ENCODE measurements at places on chromosomes 16 and 17.

GRCh38 chr16:86239381-86239780 lies 270.9 kb upstream of the FOXF1 start:
- DNase-seq, result no peak

DNA sequence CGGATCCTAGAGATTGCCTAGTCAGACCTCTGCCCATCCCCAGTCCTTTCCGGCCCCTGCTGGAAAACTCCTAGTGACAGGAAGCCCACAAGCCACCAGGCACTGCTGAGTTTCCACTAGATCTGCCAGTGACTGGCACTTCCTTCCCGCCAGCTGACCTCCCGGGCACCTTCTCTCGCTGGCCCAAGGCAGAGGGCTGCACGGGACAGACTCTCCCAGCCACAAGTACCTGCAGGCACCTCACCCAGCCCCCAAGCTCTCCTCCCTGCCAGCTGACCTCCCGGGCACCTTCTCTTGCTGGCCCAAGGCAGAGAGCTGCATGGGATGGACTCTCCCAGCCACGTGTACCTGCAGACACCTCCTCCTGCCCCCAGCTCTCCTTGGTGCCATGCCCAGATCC lies 66.3 kb upstream of the DOC2B start:
- no peak for DNase-seq

DNA sequence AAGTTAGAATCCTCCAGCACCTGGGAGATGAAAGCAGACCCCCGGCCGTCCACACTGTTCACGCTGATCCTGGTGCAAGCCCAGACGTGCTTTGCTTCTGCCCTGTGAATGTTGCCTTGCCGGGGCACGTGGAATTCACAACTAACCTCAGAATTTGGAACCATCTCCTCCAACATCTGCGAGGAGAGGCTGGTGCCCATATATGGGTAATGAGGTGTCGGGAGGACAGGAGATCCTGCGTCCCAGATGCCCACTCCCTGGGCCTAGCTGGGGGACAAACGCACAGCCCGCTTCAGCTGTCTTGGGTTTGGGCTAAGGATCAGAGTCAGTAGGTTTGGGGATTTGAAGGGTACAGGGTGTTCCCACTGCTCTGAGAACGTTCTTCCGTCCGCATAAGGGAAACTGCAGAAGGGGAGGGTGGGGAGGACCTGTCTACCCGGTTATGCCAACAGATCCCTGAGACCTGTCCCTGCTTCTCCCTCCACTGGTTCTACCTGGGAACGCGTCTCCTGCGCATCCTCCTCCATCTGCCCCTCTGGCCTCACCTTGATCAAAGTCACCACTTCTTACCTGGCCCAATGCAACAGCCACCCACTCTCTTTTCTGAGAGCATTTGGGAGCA lies 14.1 kb downstream of the PPL start:
- no peak for DNase-seq

- no peak for DNase-seq
These were observed 17.4 kb downstream of the NGFR start for GRCh38 chr17:49512296-49513043.

- peak; percentile 68 for DNase-seq
These were observed 6.6 kb downstream of the TRAF4 start for GRCh38 chr17:28750178-28751047.

DNA sequence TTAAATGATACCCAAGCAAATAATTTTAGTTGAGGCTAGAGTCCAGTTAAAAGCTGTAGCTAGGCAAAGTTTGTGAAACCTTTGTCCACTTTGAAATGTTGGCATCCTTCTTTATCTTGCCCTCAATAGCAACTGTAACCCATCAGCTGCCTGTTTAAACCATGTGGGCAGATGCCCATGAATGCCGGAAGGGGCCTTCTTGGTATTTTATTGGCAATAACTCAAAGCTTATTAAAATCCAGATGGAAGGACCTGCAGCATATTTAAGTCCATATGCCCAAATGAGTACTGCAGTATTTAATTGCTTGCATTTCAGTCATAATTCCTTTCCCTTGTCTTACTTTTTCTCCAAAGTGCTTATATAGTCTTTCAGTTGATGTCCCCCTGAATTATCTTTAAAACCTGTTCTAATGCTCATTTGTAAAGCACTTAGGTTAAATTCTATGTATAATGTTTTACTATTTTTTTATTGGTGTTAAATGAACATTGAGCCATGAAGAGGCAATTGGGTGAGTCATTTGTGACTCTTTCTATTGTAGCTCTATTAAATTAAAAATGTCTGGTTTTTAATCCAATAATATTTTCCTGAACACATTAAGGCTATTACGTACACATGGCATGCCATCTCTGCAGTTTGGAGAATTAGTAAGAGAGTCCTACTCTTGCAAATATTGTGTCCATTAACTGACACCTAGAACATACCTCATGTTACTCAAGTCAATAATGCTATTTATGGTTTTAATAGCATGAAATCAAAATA lies 225.3 kb downstream of the KCNJ2 start:
- no peak for DNase-seq

GRCh38 chr16:79257953-79258490 lies 342.5 kb downstream of the MAF start:
- DNase-seq, result no peak

GRCh38 chr17:55273579-55274354 lies 9.0 kb downstream of the HLF start:
- DNase-seq, result no peak
